MG63 (cell line): ENCODE measurements at places on chromosomes 12 and 14.

DNA sequence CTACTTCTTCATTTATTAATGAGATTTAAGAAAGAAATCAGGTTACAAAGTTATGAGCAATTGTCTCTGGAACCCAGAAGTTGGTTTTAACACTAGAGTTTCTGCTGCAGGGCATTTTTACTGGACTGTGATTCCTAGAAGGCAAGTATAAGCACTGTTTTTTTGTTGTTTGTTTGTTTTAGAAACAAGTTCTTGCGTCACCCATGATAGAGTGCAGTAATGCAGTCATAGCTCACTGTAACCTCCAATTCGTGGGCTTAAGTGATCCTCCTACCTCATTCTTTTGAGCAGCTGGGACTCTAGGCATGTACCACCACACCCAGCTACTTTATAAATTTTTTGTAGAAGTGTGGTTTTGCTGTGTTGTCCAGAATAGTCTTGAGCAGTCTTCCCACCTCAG is 25.6 kb downstream of the RAP1B start:
- DNase-seq: peak; percentile 17

GRCh38 chr12:109446869-109447268 is 30.2 kb downstream of the KCTD10 start:
- no peak for DNase-seq

DNA sequence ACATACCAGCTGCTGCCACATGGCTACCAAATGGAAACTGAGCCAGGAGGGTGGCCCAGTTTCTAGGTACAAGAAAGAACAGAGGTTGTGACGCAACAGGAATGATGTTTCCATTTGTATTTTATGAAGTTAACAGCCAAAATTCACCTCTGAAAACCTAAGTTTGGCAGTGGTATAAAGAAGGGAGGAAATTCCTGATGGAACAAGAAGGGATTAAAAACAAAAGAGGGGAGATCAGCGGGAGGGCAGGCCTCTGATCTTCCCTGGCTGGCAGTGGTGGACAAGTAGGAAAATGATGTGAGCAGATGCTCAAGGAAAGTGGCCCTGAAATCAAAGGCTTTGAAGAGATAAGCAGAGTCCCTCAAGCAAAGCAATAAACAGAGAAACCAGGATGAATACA is 47.3 kb upstream of the BCL2L14 start:
- no peak for DNase-seq

- no peak for DNase-seq
Measured at GRCh38 chr14:47148686-47149085, 497.1 kb upstream of the RPL10L start.
